ENCODE measurements at places on chromosomes 2 and 18. TPM values are rescaled to one million over a fixed set of nuclear protein-coding genes. Genes with fewer than 3 reads are reported as not detected.

The MLPH gene
- total RNA-seq = not detected

The ZBTB7C gene
- total RNA-seq = not detected

The NGEF gene
- total RNA-seq = not detected

The SLC16A14 gene
- not detected for total RNA-seq

The DPP4 gene
- total RNA-seq = not detected

DNA sequence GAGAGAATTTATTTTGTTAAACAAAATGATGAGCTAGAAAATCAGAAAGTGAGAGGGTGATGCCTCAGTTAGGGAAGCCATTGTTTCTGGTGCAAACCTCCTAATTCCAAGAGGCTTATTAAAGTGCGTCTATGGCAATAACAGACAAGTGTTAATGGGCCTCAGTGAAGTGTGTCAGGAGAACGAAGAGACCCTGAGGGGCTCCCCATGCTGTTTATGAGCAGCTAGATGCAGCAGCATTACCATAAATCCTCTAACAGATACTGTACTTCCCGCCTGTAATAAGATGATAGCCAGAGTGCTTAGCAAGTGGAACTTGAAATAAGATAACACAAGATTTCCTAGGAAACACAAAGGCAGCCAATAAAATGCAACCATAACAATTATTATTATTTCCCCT is 157.4 kb downstream of the MYT1L start:
- DNase-seq = no peak

DNA sequence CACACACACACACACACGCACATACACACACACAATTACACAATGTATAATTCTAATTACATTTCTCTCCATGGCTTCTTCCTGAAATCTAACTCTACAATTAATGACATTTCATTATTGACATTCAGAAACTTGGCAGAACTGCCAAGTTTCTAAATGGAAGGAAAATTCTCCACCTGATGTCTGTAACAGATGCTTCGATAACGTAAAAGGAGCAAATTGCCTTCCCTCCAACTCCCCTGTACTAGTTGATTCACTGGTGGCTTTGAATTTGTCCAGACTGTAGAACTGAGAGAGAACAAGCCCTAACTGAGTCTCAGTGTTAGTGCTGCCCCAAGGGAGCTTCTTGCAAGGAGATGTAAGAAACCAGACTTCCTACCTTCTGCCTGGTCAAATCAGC is 255.1 kb upstream of the TMEM200C start:
- DNase-seq = no peak

DNA sequence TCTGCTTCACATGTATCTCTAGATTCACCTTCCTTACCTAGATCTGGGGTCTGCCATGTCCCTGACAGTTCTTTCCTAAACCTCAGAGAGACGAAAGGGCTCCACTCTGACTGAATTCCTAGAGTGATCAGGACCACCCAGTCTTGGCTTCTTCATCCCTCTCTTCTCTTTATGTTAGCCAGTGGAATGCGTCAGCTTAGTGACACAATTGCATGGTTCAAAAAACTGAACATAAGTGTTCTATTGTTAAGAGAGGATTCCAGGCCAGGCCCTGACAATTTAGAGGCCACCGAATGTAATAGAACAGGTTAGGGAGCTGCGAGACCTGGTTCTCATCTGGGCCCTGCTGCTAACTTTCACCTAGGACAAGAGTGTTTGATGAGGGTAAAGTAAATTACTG is 10.0 kb downstream of the PRELID3A start:
- no peak for DNase-seq

DNA sequence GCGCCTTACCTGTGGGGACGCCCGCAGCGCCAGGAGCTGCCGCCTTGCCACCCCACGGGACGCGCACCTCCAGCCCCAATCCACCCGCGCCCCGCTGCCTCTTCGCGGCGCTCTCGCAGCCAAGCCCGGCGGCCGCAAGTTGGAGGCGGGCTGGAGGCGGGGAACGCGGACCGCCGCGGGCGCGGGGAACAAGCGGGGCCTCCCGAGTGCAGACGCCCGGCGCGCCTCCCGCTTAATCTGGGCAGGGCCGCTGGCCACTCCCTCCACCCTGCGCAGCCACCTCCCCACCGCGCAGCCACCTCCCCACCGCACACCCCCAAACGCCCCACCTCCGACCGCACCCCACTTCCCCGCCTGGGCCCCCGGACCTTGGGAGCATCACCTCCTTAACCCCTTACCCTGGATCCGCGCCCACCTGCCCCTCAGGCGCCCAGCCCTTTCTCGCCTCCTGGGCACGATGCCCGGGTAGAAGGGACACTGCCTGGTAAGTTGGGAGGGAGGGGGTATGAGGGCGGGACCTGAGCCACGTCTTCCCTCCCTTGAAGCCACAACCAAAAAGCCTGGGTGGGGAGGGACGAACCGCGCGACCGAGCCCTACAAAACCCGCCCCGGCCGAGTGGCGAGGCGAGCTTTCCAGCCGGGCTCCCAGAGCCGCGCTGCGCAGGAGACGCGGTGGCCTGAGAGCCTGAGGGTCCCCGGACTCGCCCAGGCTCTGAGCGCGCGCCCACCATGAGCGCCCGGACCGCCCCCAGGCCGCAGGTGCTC is at the start of the genes COL4A3 and COL4A4:
Gene COL4A3, plus strand, starts transcription at position 627 of the 765 bp plus-strand sequence. Its CDS starts 103 bp downstream, at position 730.
Gene COL4A4, minus strand, starts transcription at position 208 of the 765 bp plus-strand sequence. CDS start 16,722 bp downstream, outside the sequence.
- no peak for DNase-seq

- DNase-seq = no peak
Observed at GRCh38 chr2:230678018-230678417, 34.6 kb upstream of the CAB39 start.

Measured in OCI-LY7 (cell line).